ENCODE measurements at places on chromosomes 2 and 18. TPM values are rescaled to one million over a fixed set of nuclear protein-coding genes. Genes with fewer than 3 reads are reported as not detected.

DNA sequence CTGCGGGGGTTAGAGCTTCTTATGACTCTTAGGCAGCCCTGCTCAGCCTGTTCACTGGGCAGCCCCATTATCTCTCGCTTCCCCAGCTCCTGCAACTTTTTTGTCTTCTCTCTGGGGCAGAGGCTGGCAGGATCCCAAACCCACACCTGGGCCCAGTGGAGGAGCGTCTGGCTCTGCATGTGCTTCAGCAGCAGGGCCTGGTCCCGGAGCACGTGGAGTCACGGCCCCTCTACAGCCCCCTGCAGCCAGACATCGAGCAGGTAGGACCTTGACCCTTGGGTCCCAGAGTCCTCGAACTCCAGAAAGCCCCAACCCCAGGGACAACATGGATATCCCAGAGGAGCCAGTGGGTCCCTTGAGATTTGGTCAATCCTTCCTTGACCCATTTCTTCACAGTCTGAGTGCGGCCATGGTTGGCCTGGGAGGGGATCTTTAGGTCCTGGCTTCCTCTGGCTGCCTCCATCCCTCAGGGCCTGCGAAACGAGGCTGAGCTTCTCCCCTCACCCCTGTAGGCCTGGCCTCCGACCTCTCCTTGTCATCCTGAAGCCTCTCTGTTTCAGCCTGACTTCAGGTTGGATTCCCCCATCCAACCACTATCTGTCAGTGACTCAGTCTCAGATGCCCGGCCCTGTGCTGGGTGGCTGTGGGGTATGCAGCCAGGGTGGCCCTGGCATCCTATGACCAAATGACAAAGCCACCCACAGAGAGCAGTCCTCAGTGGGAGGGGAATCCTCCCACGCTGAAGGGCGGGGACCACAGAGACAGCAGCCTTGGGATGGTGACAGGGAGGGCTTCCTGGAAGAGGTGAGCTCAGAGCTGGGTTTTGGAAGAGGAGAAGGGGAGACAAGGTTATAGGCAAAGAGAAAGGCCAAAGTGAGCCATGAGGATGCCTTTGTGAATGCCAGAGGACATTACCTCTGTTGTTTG is 214.2 kb downstream of the DYSF start:
- DNase-seq = peak; percentile 50

- DNase-seq = no peak
Observed at GRCh38 chr2:14619441-14619840, 13.1 kb upstream of the LRATD1 start.

DNA sequence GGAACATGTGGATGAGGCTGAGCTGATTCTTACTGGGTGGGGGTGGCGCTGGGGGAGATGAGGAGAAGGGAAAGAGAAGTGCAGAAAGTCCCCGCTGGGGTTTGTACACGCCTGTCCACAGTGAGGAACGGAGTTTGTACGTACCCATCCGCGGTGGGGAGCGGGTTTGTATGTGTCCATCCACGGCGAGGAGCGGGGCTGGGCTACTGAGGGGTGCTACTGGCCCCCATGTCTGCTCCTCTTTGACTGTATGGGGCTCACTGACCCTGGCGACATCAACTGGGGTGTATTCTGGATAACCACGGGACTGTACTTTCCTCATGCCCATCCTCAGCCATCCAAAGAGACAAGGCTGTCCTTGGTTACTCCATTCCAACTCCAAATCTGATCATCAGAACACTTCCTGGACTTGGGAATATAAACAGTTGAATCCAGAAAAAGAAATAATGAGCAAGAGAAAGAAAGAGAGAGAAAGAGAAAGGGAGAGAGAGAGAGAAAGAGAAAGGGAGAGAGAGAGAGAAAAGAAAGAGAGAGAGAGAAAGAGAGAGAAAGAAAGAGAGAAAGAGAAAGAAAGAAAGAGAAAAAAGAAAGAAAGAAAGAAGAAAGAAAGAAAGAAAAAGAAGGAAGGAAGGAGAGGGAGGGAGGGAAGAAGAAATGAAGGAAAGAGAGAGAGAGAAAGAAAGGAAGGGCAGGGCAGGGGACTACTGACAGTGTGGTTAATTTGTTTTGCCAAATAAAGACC is 21.0 kb downstream of the MAL start:
- peak; percentile 61 for DNase-seq

NR4A2 gene
- total RNA-seq = 1.1 TPM

DYSF gene
- 82.8 TPM for total RNA-seq

GRCh38 chr2:171879865-171880264 is 14.2 kb downstream of the SLC25A12 start:
- DNase-seq = no peak

MTCL1 gene
- 16.3 TPM for total RNA-seq

DNA sequence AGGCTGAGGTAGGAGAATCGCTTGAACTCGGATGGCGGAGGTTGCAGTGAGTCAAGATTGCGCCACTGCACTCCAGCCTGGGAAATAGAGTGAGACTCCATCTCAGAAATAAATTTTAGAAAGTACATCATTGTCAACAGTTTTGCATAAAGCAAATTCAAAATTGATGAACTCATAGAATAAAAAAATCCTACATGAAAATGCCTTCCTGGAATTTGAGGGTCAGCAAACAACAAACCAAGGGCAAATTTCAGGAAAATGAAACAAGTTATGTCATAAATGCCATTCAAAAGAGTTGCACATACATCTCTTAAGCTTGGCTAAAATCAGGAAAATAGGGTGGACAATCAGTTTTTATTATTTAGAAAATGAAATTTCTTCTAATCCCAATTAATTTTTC is 45.1 kb downstream of the COL5A2 start:
- DNase-seq = no peak

DNA sequence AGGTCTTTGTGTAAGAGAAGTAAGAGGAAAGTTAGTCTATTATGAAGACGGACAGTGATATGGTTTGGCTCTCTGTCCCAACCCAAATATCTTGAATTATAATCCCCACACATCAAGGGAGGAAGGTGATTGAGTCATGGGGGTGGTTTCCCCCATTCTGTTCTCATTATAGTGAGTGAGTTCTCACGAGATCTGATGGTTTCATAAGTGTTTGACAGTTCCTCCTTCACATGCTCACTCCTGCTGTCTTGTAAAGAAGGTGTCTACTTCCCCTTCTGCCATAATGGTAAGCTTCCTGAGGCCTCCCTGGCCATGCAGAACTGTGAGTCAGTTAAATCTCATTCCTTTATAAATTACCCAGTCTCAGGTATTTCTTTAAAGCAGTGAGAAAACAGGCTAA is 67.6 kb downstream of the NEURL3 start:
- no peak for DNase-seq

ERBB4 gene
- total RNA-seq = 13.8 TPM

DNA sequence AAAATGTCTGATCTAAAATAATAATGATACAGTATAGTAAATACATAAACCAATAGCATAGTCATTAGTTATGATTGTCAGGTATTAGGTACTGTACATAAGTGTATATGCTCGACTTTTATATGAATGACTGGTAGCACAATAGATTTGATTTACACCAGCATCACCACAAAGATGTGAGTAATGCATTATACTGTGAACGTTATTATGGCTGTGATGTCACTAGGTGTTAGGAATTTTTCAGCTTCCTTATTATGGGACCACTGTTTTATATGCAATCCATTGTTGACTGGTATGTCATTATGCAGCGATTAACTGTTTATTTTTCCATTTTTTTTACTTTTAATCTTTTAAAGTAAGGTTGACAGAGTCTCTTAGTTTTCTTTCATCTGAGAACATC is 23.7 kb downstream of the ATP9B start:
- DNase-seq = no peak

DNA sequence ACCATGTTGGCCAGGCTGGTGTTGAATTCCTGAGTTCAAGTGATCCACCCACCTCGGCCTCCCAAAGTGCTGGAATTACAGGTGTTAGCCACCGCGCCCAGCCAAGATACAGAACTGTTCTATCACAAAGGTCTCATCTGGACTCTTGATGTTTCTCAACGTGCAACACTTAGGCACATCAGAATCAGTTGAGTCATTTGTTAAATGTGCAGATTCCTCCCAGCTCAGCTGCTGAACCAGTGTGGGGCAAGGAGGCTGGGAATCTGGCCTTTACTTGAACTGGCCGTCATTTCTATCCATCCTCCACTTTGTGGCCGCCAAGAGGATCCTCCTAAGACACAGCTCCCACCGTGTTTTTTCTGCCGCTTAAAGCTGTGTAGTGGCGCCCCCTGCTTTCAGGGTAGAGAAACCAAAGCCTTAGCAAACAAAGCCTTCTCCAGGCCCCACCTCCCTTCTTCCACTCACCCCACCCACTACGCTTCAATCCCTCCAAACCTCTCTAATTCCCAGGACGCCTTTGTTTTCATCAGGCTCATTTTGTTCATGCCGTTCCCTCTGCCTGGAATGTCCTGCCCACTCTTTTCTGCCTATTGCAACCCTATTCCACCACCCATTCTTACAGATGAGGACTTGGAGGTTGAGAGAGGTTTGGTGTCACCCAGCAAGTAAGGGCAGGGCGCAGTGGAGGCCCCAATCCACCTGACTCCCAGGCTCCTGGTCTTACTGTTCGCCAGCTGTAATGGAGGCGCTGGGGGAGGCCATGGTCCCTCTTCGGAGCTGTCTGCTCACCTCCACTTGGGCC is 776 bp upstream of the SPEG start:
- DNase-seq = no peak

DNA sequence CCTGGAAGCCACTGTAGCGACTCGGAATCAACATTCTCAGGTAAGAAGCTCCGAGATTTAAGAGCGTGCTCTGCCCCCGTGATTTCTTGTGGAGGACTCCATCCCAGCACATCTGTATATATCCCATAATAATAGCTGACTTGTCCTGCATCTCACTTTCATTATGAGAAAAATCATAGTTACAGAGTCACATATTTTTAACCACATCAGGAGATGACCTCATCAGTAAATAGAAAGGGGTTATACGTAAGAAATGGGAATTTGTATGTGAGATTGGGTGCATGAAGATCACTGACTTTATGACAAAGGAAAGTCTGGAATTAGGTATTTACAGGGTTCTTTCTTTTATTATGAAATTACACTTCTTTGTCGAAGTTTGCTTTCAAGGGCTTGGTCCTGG is 16.4 kb upstream of the TMEM18 start:
- no peak for DNase-seq

DNA sequence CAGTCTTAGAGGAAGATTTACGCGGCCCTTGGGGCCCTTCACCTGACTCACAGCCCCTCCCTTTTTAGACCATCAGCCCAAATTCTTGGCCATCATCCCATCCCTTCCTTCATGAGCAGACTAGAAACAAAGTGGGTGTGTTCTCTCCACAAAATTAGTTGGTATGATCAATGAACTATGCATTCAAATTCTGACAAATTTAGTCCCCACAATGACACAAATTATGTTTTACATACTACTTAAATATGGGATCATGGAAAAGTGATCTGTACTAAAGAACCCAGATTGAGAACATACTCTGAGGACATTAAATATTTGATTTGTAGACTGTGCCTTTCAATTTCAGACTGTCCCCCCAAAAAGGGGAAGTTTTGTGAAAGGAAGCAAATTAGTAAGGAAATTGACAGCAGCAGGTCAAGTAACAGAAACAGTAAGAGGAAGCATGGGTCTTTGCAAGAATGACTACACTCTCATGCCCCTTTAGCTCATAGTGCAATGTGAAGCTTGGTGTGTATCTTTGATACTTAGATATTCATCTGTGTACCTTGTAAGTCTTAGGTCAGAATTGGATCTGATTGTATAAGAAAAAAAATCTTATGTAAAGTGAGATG is 2.2 kb upstream of the MAPRE2 start:
- no peak for DNase-seq

RAB17 gene
- 3.5 TPM for total RNA-seq

RNF125 gene
- total RNA-seq = 1.5 TPM

GRCh38 chr2:8134473-8134932 is 547.4 kb upstream of the ID2 start:
- no peak for DNase-seq

GRCh38 chr2:35858216-35858615 is 497.4 kb upstream of the CRIM1 start:
- DNase-seq = no peak

ZSWIM2 gene
- total RNA-seq = not detected

DNA sequence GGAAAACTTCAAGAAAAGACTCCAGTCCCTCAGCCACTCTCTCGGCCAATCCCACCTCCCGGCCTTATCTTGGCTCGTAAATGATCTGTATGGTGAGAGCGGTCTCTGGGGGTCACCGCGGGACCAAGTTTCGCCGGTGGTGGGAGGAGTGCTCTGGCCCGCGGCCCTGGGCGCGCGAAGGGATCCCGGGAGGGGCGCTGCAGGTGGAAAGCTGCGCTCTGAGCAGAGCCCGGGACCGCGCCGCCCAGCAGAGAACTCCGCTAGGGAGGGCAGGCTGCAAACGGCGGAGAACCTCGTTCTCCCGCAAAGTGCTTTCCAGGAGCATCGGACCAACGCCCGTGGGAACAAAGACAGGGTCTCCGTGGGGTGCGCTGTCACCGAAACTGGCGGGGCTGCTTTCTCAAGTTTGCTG is 622 bp downstream of the LRP2 start:
- DNase-seq = no peak

RAB6C gene
- not detected for total RNA-seq

- DNase-seq = no peak
Observed at GRCh38 chr2:120322329-120322728, 23.6 kb upstream of the INHBB start.

TFCP2L1 gene
- total RNA-seq = 0.03 TPM

GRCh38 chr2:224841910-224842309 is 125.7 kb upstream of the CCDC195 start:
- no peak for DNase-seq

DNA sequence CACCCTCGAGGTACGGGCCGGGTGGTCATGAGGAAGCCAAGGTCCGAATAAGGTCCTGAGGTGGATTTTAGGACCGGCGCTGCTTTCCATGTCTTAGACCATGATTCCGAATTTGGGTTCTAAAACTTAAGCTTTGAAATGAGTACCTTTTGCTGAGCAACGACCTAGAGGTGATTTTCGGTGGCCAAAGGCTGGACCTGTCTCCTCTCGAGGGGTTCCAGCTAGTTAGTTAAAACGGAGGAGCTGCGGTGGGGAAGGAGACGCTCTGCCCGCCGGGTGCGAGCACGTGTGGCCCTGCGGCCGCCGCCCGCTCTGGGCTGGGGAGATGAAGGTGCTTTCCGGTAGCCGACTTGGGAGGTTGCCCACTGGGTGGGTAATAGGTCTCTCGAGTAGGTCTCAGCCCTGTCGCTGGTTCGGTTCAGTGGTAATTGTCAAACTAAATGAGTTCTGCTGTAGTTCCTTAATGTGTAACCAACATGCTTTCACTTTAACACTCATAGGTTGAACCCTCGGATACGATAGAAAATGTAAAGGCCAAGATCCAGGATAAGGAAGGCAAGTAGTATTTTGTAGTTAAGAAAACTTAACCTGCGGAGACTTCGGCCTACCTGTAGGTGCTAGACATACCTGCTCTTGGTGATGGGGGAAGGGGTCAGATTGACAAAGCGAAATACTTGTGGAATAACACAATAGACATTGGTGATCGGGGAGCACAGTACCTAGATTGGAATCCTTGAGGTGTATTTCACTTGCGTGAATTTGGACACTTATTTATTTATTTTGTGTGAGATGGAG is 572 bp downstream of the RPS27A start:
- DNase-seq = peak; percentile 78
